CD8-positive, alpha-beta T cell (primary cell): ENCODE measurements at places on chromosomes 2 and 18.

GRCh38 chr18:35130236-35130635, 89.0 kb downstream of the MAPRE2 start:
- no peak for DNase-seq

DNA sequence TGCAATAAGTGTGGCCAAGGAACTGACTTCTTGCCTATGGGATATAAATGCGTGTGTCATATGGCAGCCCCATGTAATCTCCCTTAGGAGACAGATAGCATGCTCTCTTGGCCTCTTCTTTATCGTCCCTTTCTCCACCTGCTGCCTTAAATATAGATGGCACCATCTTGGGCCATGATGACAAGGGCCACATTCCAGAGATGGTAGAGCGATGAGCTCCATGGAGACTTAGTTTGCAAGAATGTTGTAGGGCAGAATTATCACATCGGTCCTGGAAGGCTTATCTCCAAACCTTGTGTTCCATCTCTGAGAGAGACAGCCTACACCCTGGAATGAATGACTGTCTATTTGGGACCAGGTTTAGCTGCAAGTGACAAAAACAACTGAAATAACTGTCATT, 536.7 kb downstream of the TNS1 start:
- DNase-seq, result no peak

GRCh38 chr18:61340148-61340547, 6.9 kb downstream of the CDH20 start:
- no peak for DNase-seq

GRCh38 chr18:76914314-76914713, 92.0 kb downstream of the ZNF236 start:
- DNase-seq, result no peak

- no peak for DNase-seq
Observed at GRCh38 chr2:43905371-43905803, 66.6 kb downstream of the ABCG8 start.

- no peak for DNase-seq
Observed at GRCh38 chr2:65666156-65666725, 233.8 kb upstream of the SPRED2 start.

GRCh38 chr2:236252602-236253001, 11.6 kb downstream of the ASB18 start:
- DNase-seq, result no peak
